ENCODE measurements at places on chromosomes 1 and 21. TPM values are rescaled to one million over a fixed set of nuclear protein-coding genes. Genes with fewer than 3 reads are reported as not detected.

CLIC4 gene
- total RNA-seq = 406 TPM

DNA sequence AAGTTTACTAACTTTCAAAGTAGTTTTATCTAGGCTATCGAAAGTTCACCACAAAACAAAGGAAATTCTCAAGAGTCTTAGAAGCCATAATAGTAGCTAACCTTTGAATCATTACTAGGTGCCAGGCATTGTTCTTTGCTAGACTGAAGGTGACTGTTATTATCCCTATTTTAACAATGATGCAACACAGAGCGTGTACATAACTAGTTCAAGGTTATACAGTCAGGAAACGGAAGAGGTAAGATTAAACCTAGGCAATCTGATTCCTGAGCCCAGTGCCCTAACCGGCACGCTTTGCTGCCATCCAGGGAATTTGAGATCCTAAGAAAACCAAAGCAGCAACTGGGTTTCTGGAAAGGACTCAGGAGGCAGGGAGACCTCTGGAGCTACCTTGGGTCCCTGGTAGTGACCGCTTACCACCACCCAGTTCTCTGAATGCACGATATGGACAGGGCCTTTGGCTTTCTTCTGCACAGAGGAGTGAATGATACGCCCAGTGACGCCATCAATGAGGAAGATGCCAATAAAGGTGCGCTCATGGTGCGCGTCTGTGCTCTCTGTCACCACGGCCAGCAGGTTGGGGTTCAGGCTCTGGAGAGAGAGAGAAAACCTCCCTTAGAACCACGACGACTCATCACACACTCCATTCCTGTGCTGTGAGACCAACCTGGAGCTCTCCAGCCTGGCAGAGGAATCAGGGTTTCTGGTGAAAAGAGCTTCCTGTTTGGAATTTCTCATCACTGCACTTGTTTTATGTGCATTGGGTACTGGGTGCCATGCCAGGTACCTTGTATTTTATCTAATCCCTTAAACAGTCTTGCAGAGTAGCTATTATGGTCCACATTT lies 13.1 kb upstream of the UBR4 start:
- no peak for DNase-seq

GRCh38 chr1:39047374-39048229 lies 21.5 kb downstream of the NDUFS5 start:
- no peak for DNase-seq

- no peak for DNase-seq
Measured at GRCh38 chr1:21783679-21784603, 992 bp upstream of the USP48 start.
